ENCODE measurements at places on chromosomes 7 and 10.

GRCh38 chr7:111727905-111728634, 165.8 kb upstream of the IMMP2L start:
- DNase-seq, result no peak

DNA sequence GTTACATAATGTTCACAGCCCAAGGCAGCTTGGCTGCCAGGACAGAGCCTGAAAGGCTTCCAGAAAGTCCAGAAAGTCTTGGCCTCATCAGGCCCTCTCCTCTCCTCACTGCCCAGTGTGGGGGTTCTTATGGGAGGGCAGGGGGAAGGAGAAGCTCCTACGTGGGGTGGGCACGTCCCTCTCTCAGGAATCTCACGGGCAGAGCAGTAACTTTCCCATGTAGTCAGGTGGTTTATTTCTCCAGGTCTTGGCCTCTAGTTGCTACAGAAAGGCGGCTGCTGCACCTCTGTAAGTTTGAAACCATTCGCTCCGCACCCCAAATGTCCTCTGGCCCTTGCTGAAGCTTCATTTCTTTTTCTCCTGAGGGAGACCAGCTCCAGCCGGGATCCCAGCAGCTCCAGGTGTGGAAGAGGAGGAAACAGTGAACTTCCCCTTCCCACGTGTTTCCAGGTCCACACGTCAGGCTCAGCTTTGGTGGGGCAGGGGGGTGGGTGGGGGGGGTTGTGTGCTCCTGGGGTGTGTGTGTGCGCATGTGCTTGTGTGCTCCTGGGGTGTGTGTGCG, 320.3 kb downstream of the WDR37 start:
- no peak for DNase-seq

GRCh38 chr7:134999136-134999535, 12.8 kb downstream of the AGBL3 start:
- DNase-seq, result no peak

DNA sequence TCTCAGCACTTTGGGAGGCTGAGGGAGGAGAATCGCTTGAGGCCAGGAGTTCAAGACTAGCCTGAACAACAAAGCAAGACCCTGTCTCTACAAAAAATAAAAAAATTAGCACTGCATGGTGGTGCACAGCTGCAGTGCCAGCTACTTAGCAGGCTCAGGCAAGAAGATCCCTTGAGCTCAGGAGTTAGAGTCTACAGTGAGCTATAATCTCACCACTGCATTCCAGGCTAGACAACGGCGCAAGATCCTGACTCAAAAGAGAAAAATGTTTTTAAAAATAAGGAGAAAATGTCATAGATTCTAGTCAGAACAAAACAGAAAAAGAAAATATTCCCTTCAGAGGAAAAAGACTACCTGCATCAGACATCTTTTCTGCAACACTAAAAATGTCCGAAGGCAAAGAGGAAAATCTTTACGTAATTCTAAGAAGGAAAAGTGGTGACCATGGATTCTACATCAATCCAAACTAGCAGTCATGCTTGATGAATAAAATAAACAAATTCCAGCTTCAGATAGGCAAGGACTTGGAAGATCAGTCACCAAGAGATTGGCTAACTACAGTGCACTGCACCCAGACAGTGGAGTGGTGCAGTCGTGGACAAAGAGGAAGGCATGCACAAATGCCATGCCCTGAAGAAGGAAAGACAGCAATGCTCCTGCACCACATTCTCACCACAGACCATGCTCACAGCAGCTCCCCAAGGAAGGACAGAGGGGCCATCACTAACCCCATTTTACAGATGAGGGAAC, 54.3 kb downstream of the ERCC6 start:
- no peak for DNase-seq

DNA sequence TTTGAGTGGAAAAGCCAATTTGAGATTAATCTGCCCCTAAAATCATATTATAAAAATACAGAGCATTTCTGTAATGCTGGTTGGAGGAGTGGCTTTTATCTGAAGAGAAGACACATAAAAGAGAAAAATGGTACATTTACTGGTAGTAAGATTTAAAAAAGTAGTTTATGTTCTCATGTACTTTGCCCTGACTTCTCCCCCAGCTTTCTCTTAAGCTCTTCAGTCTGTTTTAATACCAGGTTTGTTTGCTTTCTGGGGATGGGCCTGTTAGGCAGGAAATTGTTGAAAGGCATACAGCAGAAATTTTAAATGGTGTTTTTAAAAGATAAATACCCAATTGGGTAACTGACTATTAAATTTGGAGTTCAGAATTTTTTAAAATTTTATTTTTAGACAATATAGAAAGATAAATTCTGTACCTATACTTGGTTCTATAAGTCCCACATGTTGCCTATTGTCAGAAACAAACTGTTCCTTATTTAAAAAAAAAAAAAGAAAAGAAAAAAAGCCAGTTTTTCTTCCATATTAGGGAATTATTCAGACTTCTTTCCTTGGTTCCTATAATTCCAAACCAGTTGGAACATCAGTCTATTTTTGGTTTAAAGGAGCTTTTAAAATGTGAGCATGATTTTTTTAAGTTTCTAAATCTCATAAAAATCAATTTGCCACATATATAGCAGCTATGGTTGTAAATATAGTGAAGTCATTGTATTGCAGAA, 136.6 kb downstream of the ARID5B start:
- DNase-seq, result no peak

GRCh38 chr7:29988424-29989256, 961 bp downstream of the SCRN1 start:
- DNase-seq, result peak; percentile 68

DNA sequence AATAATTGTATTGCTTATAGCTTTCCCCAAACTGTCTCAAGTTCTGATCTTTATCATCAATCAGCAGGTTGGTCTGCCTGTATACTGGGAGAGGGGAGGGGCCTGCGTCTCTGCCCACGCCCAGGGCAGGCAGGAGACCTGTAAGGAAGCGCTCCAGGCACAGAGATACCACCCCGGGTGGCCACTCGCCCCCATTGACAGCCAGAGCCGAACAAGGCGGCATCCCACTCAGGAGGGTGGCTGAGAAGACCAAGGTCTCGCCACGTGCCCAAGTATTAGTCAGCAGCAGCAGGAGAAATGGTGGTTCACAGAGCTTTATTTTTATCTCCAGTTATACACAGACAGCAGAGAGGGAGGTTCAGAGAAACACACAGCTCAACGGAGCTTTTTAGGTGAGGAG, 7.2 kb downstream of the STK32C start:
- no peak for DNase-seq

DNA sequence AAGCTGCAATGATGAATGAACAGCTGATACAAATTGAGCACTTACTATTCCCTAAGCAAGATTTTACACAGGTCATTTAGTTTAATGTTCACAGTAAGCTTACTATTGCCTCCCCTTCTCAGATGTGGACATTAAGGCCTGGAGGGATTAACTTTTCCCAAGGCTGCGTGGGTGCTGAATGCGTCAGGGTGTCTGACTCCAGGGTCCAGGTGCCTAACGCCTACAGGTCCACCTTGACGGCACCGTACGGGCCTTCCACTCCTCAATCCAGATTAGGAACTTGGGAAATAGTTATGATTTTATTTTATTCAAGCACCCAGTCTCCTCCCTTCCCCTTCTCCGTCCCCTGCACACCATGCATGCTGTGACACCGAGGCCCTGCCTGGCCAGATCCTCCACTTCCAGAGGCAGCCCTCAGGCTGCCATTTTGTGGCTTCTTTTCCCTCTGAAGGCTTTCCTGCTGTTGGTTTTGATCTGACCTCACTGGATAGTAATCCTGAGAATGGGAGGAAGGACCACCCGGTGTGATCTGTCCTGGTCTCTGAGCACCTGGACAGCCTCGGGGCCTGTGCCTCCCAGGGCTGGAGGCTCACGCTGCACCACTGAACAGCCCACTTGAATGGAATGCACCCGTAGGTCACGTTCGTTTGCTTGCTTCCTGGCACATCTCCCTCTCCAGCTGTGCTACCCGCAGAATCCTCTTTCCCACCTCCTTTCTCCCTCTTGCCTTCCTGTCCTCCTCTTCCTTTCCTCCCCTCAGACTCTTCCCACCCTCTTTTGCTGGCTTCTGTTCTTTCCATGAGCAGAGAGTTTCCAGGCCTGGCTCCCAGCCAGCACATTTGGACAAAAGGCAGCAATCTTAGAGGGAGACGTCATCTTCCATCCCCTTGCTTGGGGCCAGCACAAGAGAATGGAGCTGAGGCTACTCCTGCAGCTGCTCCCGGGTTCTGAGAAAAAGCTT, 14.4 kb downstream of the DENND2A start:
- peak; percentile 71 for DNase-seq

GRCh38 chr7:148697256-148698006, 1.3 kb upstream of the CUL1 start:
- DNase-seq, result no peak

DNA sequence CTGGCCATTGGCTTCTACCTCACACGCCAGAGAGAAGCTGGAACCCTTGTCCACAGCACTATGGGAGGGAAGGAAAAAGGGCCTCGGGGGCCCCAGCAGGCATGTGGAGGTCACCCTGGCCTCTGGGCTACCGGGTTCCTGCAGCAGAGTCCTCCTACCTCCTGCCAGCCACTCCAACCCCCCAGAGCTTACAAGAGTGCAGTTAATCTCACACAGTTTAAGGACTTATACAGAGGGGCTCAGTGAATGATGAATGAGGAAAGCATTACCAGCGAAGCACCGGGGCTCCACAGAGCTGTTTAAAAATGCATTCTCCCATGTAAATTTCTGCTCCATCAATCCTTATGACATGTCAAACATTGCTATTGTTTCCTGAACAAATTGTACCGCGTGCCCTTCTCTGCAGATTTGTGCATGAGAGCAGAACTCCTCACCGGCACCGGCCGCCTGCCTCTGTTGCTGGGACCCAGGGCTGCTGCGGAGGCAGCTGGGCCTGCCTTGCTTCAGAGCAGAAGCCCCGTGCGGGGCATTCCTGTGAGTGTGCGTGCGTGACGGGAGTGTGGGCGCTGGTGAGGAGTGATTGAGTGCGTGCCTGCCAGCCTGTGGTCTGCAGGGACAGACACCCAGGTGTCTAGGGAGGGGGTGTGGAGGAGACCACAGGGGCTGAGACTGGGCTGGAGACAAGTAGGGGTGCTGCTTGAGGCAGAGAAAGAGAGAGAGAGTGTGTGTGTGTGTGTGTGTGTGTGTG, 52.8 kb downstream of the C10orf105 start:
- DNase-seq, result no peak

GRCh38 chr7:30091491-30091912, 43.3 kb upstream of the MTURN start:
- no peak for DNase-seq

- DNase-seq, result no peak
Observed at GRCh38 chr7:83908526-83908925, 259.6 kb upstream of the SEMA3E start.

DNA sequence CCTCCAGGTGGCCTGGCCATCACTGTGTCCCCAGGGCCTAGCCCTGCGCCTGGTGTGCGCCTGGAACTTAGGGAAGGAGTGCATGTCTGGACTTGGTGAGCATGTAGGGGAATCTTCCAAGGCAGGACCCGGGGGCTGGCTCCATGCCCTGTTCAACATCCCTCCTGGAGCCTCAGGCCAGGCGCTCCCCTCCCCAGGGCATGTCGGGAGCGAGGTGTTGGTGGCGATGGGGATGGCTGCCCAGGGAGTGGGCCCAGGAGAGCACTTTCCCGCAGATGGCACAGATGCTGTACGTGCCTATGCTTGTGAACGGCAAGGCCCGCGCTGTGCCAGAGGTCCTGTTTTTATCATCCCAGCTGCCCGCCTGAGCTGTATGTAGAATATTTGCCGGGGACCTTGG, 55.0 kb downstream of the CDH23 start:
- no peak for DNase-seq

- peak; percentile 60 for DNase-seq
Observed at GRCh38 chr7:139714163-139714901, 63.5 kb downstream of the HIPK2 start.

DNA sequence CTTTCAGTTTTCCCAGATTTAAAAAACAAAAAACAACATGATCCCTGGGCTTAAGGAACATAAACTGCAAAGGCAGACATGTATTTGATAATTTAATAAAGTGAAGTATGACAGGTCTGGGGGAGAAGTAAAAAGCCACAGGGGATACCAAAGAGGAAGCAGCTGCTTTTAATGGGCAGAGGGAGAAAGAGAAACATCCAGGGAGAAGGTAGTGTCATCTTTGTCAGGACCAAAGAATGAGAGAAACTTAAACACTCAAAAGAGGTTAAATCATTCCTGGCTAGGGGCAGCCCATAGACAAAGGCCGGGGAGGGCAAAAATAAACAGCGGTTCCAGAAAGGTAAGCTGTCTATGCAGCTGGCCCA, 94.5 kb downstream of the GRB10 start:
- no peak for DNase-seq

- no peak for DNase-seq
Observed at GRCh38 chr7:79064187-79064823, 389.2 kb downstream of the MAGI2 start.

DNA sequence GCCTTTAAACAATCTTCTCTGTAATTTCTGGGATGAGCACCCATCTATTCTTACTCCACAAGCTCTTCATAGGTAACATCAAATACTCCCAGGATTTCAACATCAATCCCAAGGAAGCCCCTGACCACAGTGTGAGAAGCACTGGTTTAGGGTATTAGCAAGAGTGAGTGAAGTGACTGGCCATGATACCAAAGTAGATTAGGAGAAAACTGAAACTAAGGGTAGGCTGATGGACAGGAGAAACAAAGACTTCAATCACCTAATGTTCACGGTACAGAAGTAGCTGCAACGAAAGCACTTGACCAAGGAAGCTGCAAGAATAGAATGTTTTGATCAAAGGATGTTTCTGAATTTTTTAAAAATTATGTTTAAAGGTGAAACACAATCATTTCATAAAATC, 49.8 kb downstream of the LMBR1 start:
- DNase-seq, result no peak

DNA sequence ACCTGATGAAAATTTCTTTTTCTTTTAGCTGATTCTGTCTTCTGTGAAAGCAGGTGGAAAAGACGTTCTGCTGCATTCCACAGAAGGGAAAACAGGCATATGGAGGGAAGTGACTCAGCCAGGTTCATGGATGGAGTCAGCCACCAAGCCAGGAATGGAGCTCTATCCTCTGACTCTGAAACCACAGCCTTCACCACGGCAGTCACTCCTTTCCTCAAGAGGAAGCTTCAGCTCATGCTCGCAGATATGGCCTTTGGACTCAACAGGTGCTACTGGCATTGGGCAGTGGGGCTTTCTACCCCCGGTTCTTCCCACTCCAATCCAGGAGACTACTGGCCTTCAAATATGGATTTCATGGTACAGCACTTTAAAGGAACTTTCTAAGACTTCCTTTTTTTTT, 11.5 kb upstream of the PLAU start:
- no peak for DNase-seq

- no peak for DNase-seq
Observed at GRCh38 chr7:38123494-38123893, 54.6 kb upstream of the STARD3NL start.

GRCh38 chr7:78412216-78412858, 613.8 kb downstream of the PHTF2 start:
- DNase-seq, result no peak

DNA sequence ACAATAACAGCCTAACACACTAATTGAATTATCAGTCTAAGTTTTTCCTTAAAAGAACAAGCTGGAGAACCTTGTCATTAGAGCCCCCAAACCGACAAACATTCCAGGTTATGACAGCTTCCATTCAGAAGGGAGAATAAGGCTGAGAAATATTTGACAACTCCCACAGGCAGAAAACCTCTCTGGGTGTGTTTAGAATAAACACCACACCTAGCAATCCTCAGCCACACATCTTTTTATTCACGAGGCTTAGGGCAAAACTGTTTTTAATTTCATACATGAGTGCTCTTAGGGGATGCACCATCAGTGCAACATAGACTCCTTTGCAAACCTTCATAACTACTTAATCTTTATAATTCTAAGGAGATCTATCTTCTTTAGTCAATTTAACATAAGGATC, 24.2 kb downstream of the STN1 start:
- no peak for DNase-seq

Data from ecto neural progenitor cell (in vitro differentiated cells).